ENCODE measurements at places on chromosomes 5 and 9.

DNA sequence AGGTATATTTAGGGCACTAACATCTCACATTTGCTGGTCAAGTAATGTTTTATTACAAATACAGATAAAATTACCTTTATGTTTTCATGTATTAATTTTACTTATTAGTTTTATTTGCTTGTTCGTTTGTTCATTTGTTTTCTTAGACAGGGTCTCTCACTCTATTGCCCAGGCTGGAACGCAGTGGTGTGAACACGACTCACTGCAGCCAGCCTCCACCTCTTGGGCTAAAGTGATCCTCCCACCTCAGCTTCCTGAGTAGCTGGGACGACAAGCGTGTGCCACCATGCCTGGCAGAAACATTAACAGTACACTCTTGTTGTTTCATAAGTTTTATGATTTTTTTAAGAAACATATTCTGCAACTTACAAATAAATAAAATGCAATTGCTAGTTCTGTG is 123.2 kb downstream of the ZNF608 start:
- no peak for DNase-seq

DNA sequence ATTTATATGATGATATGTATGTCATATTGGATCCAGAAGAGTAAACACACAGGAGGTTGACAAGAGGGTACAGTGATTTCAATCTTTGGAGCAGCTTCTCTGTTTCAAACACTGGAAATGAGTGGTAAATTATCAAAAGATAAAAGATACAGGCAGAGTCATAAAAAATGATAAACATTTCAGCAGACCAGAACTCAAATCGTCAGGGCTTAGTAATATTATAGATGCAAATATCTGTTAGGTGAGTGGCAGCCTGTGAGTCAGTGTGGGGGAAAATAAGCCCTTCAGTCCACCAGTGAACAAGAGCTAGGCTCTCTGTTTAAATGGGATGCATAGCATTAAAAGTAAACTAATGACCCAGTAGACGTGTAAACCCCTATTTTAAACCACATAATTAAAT is 1378.1 kb downstream of the EFNA5 start:
- DNase-seq, result no peak

DNA sequence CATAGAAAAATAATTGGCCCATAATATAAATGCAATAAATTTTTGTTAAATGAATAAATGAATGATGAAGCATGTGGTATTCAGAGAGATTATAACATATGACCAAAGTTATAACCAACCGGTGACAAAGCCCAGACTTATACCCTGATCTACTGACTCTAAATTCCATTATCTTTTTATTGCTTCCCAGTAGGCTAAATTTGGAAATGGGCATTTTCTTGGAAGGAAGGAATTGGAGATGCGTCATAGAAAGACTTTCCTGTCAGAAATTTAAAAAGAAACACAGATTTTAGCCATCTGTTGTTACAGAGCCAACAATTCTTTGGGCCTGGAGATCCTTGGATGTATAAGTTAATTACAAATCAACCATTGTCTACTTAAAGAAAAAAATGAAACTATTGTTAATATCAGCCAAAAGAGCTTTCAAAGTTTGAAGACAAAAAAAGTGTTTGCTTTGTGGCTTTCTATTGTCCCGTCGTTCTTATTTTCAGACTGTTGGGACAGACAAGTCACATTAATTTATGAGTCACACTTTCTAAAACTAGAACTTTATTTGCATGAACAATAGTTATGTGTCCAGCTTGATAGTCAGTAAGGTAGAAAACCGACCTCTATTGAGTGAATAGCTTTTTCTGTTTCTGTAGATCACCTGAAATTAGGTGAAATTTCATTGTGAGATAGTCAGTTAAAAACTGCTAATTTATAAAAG is 428.7 kb downstream of the GABRG2 start:
- DNase-seq, result no peak

DNA sequence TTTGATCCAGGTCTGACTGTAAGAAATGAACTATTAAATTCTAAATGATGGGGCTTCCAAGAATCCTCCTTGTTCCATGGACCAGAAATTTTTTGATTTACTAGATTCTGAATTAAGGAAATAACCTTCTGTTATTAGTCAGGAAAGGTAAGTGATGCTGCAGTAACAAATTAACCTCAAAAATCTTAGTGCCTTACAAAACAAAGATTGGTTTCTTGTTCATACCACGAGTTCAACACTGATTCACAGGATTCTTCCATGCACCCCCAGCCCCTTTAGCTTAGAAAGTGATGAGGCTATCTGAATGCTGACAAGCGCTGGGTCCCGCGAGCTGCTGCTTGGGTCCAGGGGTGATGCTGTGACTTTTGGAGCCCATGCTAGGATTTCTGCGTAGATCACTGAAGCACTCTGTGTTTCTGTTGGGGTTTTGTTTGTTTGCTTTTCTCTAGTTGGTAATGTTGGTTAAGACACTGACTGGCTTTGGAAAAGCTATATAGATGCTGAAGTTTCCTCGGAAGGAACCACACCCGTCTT is 52.3 kb downstream of the COL15A1 start:
- no peak for DNase-seq

DNA sequence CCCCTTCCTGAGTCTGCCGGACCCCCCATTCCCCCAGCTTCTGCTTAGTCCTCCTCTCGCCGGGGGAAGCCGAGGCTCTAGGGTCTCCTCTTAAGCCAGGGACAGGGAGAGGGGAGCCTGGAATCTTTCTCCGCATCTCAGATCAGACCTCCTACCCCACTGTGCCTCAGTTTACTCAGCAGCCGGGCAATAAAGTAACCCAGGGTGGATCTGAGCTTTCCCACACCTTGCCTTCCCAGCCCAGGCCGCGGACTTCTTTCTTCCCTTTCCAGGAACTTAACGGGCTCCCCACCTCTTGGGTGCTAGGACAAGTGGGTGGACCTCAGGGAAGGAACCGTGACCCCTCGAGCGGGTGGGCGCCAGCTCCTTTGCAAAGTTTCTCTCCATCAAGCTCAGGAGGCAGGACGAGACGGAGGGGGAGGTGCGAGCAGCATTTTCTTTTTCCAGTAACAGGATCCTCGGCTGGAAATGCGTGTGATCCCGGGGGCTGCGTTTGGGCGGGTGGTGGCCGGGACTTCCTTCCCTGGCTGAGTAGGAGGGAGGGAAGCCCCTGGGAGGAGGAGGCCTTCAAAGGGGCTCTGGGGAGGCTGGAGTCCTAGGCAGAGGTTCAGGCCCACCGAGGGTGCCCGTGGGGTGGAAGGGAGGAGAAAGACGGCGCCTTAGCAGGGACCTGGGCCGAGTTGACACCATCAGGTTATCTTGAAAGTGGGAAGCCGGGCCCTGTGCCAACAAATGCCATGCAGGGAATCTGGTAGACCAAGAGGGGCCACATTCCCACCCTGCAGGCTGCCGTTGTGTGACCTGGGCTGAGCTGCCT is 795 bp downstream of the DAB2IP start:
- no peak for DNase-seq

GRCh38 chr9:136592666-136593065 is 46.8 kb upstream of the NOTCH1 start:
- DNase-seq, result no peak

DNA sequence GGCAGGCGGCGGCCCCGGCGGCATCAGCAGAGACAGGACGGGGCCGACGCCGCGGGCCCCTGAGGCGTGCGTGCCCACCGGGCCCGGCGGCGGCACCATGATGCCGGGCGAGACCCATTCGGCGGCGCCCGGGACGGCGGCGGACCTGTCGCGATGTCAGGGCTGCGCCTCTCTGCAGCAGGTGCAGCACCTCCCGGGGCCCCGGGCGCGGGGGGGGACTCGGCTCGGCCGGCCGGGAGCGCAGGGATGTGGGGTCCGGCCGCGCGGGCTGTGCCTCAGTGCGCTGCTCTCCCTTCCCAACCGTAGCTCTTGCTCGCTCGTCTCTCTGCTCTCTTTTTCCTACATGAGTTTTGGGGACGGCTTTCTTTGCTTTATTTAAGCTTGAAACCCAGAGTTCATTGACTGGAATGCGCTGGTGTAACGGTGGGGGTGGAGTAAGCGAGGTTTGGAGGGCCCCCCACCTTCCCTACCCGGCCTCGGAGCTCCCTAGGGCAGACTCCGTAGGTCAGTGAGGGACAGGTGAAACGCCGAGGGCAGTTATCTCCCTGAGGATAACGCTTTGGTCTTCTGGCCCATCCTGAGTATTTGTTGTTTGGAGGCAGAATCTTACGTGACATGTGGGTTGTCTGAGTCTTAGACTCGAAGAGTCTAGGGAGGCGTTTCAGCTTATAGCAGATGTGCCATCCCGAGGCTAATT is 490 bp downstream of the ICE1 start:
- DNase-seq, result no peak

DNA sequence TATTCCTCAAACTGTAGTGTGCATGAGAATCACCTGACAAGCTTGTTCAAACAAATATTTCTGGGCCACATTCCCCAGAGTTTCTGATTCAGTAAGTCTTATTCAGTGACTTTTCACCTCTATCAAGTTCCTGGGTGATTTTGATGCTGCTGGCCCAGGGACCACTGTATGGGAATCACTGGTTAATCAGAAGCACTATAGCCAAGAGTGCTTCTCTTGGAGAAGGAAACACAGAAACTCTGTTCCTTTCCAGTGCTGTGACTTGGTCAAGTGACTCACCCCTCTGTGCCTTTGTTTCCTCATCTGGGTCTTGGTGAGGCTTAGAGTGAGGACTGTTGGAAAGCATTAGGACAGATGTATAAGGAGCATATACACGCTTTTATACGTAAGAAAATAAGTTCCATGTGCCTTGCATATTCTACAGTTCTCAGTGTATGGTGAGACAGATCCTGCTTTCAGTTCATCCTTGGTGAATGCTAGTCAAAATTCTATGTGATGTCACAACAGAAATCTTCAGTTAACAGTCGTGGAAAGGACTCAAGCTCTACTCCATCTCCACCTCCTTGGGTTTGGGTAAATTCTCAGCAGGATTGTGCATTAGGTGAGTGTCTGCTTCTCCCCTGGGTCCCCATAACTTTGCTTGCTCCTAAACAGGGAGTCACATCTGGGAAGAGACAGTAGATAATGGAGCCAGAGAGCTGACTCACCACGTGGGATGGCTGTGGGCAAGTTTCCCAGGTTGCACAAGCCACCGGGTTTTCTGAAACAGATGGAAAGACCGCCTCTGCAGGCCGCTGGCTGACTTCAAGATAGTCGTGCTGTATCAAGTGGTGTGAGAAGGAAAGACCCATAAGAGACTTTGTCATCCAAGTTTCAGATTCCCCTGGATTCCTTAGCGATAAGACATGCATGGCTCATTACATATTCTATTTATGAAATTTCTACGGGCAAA is 117.0 kb downstream of the NXNL2 start:
- no peak for DNase-seq

DNA sequence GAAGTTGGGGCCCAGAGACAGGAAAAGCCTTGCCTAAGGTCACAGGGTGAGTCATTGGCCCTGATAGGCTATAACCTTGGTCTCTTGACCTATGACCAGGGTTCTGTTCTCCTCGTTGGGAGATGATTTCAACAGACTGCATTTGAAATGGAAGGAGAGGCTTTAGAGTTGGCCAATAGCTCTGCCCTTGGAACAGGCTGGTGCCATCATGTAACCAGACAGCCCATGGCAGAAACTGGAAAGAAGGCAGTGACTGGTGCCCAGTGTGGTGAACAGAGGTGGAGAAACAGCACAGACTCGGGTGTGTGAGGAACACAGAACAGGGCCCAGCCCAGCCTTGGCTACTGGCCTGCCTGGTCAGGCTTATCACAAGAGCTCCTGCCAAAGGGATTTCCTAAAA is 109.8 kb upstream of the SLC25A48 start:
- DNase-seq, result no peak

GRCh38 chr9:8224381-8224801 is 424.8 kb upstream of the DMAC1 start:
- no peak for DNase-seq

- no peak for DNase-seq
Measured at GRCh38 chr9:130453487-130453886, 8.7 kb downstream of the ASS1 start.

DNA sequence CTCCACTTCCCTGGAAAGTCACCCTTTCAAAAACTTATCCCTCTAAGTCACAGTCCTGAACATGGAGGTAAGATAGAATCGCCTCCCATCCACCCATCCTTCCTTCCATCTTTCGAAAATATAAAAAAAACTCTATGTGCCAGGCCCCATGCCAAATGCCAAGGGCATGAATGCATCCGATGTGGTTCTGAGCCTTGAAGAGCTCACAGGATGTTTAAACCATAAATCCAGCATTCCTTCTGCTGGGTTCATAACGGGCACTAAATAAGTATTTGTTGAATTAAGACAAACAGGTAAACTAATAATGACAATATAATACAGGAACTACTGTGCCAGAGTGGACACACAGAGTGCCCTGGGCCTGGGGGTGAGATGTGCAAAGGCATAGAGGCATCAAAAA is 147.3 kb downstream of the TTLL11 start:
- no peak for DNase-seq

GRCh38 chr9:89388084-89388867 is 70.0 kb downstream of the SECISBP2 start:
- no peak for DNase-seq

- no peak for DNase-seq
Measured at GRCh38 chr9:72486594-72486955, 34.8 kb upstream of the TMC1 start.

DNA sequence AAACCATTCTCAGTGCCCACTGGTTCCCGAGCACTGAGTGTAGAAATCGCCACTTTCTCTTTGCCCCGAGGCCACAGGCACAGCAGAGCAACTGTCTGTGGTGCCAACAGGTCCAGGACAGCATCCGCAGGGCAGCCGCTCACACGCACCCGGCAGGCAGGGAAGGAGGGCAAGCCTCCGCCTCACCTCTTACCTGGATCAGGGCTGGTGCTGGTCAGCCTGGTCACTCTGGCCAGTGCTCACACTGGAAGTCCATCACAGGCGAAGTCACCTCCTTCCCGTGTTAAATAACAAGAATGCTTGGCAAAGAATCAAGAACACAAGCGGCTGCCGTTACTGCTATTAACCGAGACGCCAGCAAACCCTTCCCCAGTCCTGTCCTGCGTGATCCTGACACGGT is 13.7 kb downstream of the DIPK1B start:
- no peak for DNase-seq

Data from NCI-H187 (cell line).